SK-N-MC (cell line): ENCODE measurements at places on chromosomes 6 and 20.

GRCh38 chr20:64101731-64102621 is 5.4 kb downstream of the NPBWR2 start:
- DNase-seq: no peak

DNA sequence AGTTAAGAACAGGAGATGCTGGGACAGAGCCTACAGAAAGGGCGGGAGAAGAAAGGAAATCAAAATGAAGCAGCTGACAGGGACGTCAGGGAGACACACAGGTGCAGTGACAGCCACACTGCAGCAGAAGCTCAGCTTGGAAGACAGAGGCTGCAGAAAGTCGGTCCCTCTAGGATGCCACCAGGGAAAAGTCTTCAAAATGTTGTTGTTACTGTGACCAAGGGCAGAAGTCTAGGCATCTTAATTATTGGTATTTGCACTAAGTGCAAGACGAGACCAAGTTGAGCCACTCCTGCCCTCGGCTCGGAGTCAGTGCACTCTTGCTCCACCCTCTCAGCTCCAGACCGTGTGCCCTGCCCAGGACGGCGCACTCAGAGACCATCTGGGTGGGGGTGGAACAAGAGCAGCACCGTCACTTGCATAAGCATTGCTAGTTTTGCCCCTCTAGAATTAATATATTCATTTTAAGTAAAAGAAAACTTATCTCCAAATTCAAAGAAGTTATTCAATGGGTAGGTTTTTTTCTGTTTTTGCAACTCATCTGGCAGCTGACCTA is 2.6 kb downstream of the PRR18 start:
- no peak for DNase-seq

GRCh38 chr6:42790549-42791181 is 8.8 kb downstream of the BICRAL start:
- no peak for DNase-seq

DNA sequence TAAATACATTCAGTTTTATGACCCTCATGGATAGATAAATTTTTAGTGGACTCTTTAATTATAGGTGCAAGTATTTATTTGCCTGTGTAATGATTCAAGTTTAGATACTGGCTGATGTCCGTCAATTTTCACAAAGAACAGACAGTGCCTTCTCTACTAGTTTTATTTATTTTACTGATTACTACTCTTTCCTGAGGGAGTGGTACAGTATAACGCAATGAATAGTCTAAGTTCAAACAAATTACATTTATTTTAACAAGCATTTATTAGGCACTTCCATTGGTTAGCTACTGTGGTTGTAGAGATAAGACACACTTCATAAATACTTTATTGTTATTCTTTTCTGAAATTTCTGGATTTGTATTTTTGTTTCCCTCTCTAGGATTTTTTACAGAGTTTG is 74.3 kb downstream of the ADGRG6 start:
- no peak for DNase-seq

GRCh38 chr20:36447101-36447500 is 94.2 kb upstream of the MYL9 start:
- no peak for DNase-seq

GRCh38 chr6:47235964-47236760 is 73.5 kb downstream of the TNFRSF21 start:
- DNase-seq: no peak

- no peak for DNase-seq
Observed at GRCh38 chr20:17995967-17996819, 27.4 kb downstream of the MGME1 start.

GRCh38 chr20:29319725-29320124 is 1937.7 kb upstream of the DEFB115 start:
- DNase-seq: no peak

GRCh38 chr20:43003318-43003944 is 186.3 kb downstream of the PTPRT start:
- no peak for DNase-seq

DNA sequence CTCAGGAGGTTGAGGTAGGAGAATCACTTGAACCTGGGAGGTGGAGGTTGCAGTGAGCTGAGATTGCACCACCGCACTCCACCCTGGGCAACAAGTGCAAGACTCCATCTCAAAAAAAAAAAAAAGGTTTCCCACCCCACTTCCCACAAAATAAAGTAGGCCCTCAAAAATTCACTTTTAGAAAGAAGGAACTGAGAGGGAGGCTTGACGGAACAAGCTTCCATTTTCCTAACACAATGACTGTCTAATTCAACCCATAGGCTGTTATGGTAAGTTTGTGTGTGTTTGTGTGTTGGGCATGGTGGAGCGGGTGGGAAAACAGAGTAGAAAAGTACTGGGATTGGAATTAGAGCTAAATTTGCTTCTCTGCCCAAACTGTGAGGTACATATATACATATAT is 98.4 kb upstream of the MAN1A1 start:
- DNase-seq: no peak

DNA sequence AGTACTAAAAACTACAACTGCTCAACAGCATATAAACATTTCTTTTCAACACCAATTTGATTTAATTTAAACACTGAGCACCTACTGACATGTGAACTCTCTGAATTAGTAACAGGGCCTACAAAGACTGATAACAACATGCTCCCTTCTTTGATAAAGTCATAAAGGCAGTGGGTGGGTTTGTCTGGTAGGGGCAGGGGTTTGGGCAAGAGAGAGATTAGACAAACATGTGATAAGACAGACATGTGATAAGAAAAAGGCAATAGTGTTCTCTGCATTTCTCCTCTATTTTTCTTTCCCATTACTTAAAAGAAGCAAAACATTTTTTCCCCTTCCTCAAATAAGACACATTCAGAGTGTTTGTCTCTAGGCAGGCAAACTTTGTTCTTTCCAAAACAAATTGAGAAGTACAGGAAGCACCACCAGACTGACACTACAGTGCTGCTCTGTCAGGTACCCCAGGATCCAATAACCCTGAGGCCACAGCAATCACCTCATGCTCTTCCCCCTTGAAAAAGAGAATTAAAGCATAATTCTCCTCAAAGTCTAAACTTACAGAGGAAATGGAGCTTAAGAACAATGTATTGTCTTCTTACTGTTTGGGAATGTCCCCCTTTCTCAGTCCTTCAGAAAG is 11.9 kb downstream of the C6orf52 start:
- DNase-seq: no peak

GRCh38 chr6:170248111-170248805 is 42.6 kb downstream of the DLL1 start:
- DNase-seq: no peak

DNA sequence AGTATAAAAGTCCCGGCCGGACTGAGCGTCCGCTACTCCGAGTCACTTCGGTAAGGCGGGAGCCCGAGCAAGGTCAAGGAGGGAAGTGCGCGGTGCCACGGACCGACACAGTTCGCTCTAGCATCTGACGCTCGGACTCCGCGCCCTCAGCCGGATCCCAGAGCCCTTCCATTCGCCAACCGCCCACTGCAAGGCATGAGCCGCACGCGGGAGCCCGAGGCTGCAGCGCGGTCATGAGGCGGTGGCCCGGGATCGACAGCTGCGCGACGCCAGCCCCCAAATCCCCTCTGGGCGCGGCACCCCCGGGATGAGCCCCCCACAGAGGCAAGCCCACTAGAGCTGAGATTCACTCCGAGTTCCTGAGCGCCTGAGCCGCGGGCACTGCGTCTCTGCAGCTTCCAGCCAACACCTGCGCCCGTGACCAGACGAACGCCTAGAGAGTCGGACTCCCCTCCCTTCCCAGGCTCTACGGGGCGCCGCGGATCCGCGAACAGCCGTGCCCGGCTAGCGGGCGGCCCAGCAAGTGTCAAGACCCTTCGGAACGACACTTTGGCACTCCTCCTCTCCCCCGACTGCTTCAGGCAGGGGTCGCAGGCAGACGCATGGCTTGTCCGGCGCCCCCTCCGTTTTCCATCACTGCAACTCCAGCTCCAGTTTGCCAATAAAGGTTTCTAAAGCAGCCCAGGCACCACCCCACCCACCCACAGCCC is 725 bp upstream of the ISM1 start:
- DNase-seq: no peak
